MCF 10A (cell line): ENCODE measurements at places on chromosomes 4 and X. TPM values are rescaled to one million over a fixed set of nuclear protein-coding genes. Genes with fewer than 3 reads are reported as not detected.
A peak's percentile ranks its signal among the peaks of the same experiment; 100 is the strongest.

DNA sequence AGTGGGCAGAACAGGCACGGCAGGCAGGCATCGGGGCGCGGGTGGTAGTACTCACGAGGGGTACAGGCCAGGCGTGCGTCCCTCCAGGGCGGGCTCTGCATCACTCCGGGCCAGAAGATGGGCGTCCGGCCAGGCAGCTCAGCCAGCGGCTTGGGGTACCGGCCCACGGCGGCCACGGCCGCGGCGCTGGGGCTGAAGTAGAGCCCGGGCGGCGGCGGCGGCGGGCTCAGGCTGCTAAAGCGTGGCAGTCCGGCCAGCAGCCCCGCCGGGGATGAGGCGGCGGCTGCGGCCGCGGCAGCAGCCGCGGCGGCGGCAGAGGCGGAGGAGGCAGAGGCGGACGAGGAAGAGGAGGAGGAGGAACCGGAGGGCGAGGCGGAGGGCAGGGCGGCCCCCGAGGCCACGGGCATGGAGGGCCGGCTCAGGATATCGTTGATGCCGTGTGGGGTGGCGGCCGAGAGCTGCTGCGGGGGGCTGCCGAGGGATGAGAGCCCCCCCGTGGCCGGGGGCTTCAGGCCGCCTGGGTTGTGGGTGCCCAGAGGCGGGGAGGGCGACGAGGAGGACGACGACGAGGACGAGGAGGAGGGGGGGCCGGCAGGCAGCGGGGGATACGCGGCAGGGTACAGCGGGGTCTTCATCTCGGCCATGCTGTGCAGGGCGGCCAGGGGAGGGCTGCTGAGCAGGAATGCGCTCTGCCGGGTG is 1.4 kb downstream of the NKX6-1 start:
- no peaks in the 10 kb centered on the region for H3K36me3 ChIP-seq
- peak overlapping the region; percentile 76 for H3K4me3 ChIP-seq
- H3K27me3 ChIP-seq: peaks cover 47% of the 10 kb centered on the region
- no peaks in the 10 kb centered on the region for H3K4me1 ChIP-seq

DNA sequence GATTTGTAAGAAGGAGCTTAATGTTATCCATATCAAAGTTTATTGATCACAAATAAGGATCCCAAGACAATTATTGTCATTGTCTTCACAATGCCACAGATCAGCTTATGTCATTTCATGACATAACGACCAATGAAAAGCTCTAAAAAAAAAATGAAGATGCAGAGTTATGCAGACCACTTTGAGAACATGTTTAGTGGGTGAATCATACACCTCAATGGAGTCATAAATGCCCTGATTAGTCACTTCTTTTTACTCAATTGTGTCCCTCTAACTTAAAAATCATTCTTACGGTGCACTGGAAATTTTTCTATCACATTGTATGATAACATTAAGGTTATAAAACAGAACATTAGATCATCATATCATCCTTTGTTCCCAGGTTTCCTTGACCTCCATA is 87.6 kb upstream of the GABRG1 start:
- no peaks in the 10 kb centered on the region for H3K27me3 ChIP-seq
- H3K4me1 ChIP-seq: peaks cover 7% of the 10 kb centered on the region
- no peak overlapping the region for H3K27ac ChIP-seq
- peak; percentile 25 for DNase-seq
- H3K4me3 ChIP-seq: no peak overlapping the region

- no peaks in the 10 kb centered on the region for H3K27me3 ChIP-seq
- H3K4me3 ChIP-seq: no peak overlapping the region
- H3K27ac ChIP-seq: peak overlapping the region; percentile 16
- H3K36me3 ChIP-seq: peaks cover 8% of the 10 kb centered on the region
- H3K4me1 ChIP-seq: peaks cover 25% of the 10 kb centered on the region
Measured at GRCh38 chrX:10569946-10570345, 50.4 kb downstream of the MID1 start.

DNA sequence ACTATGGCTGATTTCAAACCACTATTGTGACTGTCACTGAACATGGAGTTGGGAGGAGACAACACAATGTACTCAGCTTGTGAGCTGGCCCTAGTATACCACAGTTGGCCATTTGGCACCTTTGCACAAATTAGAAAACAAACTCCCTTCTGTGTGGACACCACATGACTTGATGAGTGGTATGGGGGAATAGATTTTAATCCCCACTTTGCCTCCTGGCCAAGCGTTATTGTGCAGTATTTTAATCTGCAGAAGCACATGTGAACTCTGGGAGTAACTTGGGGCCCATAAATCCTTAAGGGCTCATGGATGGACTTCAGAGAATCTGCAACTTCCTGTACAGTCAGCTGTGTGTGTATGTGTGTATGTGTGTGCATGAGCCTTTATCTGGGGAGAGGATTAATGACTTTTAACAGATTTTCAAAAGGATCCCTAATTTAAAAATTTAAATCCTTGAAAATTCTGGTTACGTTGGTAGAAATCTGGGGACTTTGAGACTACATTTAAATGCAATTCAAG is 105.0 kb upstream of the PAQR3 start:
- no peaks in the 10 kb centered on the region for H3K27me3 ChIP-seq
- H3K27ac ChIP-seq: no peak overlapping the region
- H3K4me1 ChIP-seq: no peaks in the 10 kb centered on the region
- no peak overlapping the region for H3K4me3 ChIP-seq
- no peak for DNase-seq

- H3K27me3 ChIP-seq: no peaks in the 10 kb centered on the region
- H3K27ac ChIP-seq: no peak overlapping the region
- no peaks in the 10 kb centered on the region for H3K36me3 ChIP-seq
- peaks cover 6% of the 10 kb centered on the region for H3K4me1 ChIP-seq
- peak; percentile 30 for DNase-seq
Measured at GRCh38 chr4:43251841-43252240, 359.3 kb downstream of the GRXCR1 start.

Gene NBDY
- 54.0 and 66.4 TPM in 2 replicates for total RNA-seq

DNA sequence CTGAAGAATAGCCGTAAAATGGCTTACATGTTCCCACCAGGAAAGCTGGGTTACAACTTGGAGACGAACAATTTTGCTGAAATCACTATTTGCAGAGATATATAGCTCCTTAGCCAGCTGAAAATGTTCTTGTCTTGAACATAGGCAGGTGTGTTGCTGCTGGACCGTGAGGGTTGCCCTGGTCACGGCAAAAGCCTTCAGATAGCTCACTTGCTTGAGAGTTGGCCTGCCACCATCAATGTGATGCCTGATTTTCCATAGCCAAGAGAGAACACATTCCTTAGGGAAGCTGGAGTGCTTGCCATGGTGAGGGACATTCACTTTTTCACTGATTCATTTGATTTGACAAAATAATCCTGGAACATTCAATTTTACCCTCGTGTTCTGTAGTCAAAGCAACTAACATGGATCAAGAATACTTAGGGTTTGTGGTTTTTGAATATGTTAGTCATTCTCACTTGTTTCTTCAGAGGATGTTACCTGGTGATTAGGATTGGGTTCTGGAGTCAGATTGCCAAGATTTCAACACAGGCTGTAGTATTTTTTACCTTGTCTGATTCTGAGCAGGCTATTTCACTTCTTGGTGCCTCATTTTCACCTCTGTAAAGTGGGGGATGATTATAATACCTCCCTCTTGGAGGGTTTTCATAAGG is 536.9 kb downstream of the RAPGEF2 start:
- H3K27ac ChIP-seq: peak overlapping the region; percentile 13
- H3K36me3 ChIP-seq: no peaks in the 10 kb centered on the region
- DNase-seq: peak; percentile 30
- H3K4me3 ChIP-seq: no peak overlapping the region
- no peaks in the 10 kb centered on the region for H3K27me3 ChIP-seq

DNA sequence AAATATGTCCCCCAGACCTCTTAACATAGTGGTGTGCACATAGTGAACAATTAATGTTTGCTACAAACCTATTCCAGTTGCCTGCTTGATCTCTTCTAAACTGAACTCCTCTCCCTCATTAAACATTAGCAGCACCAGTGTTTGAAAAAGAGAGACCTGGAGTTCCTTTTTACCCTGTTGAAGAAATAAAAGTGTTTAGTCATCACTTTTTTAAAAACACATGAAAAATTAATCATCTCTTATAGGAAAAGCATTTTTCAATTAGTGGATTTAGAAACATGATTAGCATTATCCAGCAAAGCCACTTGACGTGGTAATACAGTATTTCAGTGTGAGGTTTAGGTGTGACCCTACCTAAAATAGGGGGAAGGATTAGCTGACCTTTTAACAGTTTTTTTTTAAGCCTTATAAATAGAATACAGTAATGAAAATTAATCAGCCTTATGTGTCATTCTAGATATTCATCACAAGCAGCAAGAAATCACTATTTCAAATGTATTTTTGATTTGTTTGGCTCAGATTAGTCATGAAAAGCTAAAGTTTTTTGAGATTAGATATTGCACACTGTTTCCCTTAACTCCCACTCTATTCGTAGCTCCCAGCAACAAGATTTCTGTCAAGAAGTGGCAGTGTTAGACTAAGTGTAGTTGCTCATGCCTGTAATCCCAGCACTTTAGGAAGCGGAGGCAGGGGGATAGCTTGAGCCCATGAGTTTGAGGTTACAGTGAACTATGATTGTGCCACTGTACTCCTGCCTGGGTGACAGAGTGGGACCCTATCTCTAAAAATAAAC is 26.2 kb downstream of the CUL4B start:
- peaks cover 76% of the 10 kb centered on the region for H3K36me3 ChIP-seq
- DNase-seq: no peak
- no peak overlapping the region for H3K4me3 ChIP-seq
- peaks cover 45% of the 10 kb centered on the region for H3K27me3 ChIP-seq
- no peak overlapping the region for H3K27ac ChIP-seq

Gene ABCG2
- total RNA-seq: 0.07 and 0.12 TPM in 2 replicates

GRCh38 chrX:70554523-70554922 is 109.9 kb downstream of the DLG3 start:
- peaks cover 39% of the 10 kb centered on the region for H3K27me3 ChIP-seq
- no peaks in the 10 kb centered on the region for H3K36me3 ChIP-seq
- H3K4me3 ChIP-seq: no peak overlapping the region
- H3K4me1 ChIP-seq: peaks cover 6% of the 10 kb centered on the region
- H3K27ac ChIP-seq: no peak overlapping the region
- no peak for DNase-seq

Gene ATP2B3
- total RNA-seq: not detected in 2 replicates

DNA sequence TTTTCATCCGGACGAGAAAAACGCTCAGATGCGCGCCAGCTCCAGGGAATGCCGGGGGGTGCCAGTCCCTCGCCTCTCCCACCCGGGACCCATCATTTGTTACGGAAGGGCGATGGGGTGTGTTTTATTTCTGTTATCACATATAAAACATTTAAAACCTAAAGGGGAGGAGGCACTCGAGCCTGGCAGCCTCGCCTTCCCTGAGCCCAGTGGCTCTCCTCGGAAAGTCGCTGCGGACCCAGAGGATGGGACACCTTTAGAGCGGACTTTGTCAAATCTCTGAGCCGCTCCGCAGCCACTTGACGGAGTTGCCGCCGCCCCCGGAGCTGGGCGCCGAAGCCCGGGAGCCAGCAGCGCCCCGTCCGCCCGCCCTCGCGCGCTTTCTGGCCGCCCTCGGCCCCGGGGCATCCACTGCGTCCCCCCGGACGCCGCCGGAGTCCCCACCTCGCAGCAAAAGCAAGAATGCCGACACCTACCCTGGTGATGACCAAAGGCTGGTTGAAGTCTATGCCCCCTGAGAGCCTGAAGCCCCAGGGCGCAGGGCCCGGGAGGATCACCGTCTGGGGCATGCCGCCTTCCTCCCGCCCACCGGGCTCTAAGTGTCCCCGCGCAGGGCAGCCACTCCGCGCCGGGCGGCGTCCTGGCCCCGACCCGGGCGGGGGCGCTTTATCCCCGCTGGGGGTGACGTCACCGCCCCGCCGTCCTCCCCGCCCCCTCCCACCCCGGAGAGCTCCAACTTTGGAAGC is at the start of gene PDLIM3:
Gene PDLIM3, minus strand, starts transcription at position 642 of the 746 bp plus-strand sequence. Its CDS starts 73 bp downstream, at position 569.
- H3K4me3 ChIP-seq: peak within 1 kb of the TSS; percentile 74
- peaks cover 9% of the 10 kb centered on the region for H3K27me3 ChIP-seq
- no peak within 1 kb of the TSS for H3K27ac ChIP-seq
- H3K4me1 ChIP-seq: peaks cover 7% of the 10 kb centered on the region
- DNase-seq: no peak

DNA sequence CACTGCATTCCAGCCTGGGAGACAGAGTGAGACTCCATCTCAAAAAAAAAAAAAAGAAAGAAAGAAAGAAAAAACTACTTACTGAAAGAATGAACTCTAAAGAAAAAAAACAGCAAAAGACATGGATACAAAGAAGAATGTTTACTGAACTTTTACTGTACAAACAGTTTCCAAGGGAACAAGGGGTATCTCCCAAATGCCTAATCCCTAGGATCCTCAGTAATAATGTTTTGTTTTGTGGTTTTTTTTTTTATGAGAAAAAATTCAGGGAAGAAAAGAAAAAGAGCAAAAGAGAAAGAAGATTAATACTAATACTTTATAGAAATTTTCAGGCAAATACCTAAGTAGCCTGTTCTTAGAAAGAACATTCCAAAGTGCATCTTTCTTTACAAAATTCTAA is 63.2 kb downstream of the ANTXR2 start:
- no peaks in the 10 kb centered on the region for H3K27me3 ChIP-seq
- H3K4me3 ChIP-seq: no peak overlapping the region
- H3K36me3 ChIP-seq: peaks cover 18% of the 10 kb centered on the region
- H3K4me1 ChIP-seq: peaks cover 21% of the 10 kb centered on the region

DNA sequence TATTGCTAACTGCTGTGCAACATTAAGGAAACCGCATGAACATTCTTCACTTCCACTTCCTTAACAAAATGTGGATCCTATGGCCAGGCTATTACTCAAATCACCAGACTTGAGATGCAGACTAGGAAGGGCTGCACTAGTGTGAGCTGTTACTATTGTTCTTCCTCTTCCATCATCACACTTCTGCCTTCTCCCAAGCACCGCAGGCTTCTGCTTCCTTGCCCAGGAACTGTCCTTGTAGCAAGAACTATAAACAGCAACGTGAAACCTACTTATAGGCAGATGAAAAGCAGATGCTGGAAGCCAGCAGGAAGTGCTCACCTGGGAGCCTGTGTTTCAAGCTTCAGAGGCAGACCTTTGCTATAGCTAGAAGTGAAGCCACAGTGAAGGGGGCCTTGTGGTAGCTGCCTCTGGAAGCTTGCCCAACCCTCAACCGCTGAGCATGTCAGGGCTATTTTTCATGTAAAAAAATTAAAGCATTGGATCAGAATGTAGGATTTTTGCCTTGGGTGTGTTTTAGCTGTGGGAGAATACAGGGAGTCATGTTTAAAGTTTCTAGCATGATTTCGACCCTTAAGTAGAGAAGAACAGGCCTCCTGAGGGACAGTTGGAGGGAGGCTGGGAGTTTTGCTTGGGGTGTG is 43.9 kb downstream of the CLNK start:
- H3K4me3 ChIP-seq: no peak overlapping the region
- no peaks in the 10 kb centered on the region for H3K27me3 ChIP-seq
- DNase-seq: no peak
- no peaks in the 10 kb centered on the region for H3K4me1 ChIP-seq
- no peak overlapping the region for H3K27ac ChIP-seq

- peaks cover 16% of the 10 kb centered on the region for H3K4me1 ChIP-seq
- H3K36me3 ChIP-seq: peaks cover 29% of the 10 kb centered on the region
- no peak for DNase-seq
- no peak overlapping the region for H3K4me3 ChIP-seq
- no peaks in the 10 kb centered on the region for H3K27me3 ChIP-seq
Measured at GRCh38 chr4:9921326-9921725, 100.0 kb downstream of the SLC2A9 start.

Gene SPANXA2
- total RNA-seq: not detected in 2 replicates
